ENCODE measurements at places on chromosomes 16 and 17. TPM values are rescaled to one million over a fixed set of nuclear protein-coding genes. Genes with fewer than 3 reads are reported as not detected.

Gene EFNB3
- total RNA-seq: 0.43 TPM

Gene RNF112
- 0.64 TPM for total RNA-seq

DNA sequence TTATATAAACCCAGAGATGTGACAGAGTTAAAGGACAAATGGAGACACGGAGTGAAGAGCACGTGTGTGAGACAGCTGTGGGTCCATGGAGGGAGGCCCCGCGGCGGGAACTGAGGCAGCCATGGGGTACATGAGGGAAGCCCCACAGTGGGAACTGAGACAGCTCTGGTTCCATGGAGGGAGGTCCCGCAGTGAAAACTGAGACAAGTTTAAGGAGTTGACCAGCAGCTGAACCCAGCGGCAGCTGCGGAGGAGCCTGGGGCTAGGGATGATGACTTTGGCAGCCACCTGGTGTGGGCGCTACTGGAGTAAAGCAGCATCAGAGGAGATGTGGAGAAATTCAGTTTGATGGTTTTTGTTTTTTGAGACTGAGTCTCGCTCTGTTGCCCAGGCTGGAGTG is 185.1 kb downstream of the RPTOR start:
- DNase-seq: no peak

GRCh38 chr16:253833-254232 is 19.2 kb downstream of the FAM234A start:
- DNase-seq: no peak

- DNase-seq: no peak
Observed at GRCh38 chr16:80681436-80681835, 123.0 kb downstream of the CDYL2 start.

DNA sequence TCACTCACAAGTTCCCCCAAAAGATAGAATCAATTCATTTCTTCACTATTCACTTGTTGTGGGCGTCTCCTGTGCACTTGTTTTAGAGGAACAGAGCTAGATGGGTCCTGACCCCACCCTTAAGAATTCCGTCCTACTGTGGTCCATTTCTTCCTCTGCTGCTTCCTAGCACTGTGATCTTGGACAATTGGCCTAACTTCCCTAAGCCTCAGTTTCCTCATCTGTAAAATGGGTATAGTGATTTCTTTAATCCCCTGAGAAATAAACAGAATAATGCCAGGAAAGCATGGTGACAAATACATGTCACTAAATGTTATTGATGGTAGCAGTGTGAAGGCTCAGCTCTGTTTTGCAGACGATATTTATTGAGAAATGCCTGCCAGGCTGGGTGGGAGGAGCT is 9.9 kb downstream of the BMERB1 start:
- no peak for DNase-seq

DNA sequence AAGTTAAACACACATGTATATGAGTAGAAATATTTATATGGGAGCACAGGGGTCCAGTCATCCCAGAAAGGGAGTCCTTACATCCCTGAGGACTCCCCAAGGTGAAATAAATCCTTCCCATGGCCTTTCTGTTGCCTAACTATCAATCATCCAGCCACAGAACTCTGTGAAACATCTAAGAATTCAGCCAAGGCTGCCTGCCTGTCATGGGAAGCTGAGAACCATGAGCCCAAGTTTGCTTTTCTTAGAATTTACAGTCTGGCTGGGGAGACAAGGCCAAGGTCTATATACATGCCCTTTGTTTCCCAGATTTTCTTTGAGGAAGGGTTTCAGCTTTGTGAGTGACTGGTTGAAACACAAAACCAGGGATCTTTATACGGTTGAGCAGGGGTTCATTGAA is 15.8 kb downstream of the MYL4 start:
- DNase-seq: no peak
